ENCODE measurements at places on chromosomes 1 and 21.

- DNase-seq = no peak
These were observed 103.7 kb downstream of the NCAM2 start for GRCh38 chr21:21101911-21102310.

- no peak for DNase-seq
These were observed 9.7 kb upstream of the FMOD start for GRCh38 chr1:203360547-203361185.

GRCh38 chr1:109924316-109924715, 13.7 kb downstream of the CSF1 start:
- no peak for DNase-seq

- DNase-seq = no peak
These were observed 5.1 kb upstream of the ZZZ3 start for GRCh38 chr1:77687519-77687906.

- no peak for DNase-seq
These were observed 841 bp downstream of the ADSS2 start for GRCh38 chr1:244450597-244451538.

DNA sequence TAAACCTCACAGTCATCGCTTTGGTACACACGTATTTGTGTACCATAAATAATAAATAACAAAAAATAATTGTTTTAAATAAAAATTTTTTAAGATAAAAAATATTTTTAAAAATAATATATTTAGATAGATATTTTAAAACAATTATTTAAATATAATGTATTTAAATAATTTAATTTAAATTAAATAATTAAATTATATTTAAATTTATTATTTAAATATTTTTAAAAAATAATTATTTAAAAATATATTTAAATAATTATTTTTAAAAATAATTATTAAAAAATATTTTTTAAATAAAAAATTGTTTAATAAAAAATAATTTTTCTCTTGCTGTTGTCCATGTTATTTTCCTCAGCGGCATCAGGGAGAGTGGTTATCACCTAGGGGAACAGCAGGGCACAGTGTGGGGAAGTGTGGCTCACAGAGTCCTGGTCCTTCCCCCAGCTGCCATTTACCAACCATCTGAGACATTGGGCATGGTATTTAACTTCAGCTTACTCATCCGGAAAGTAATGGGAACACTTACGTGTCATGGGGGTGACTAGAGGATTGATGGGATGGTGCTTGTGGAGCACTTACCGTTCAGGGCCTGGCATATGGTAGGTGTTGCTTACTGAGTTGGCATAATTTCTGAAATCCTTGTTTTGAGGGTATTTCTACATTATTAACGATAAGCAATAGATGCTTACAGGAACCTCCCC, 92.9 kb upstream of the TSPAN2 start:
- DNase-seq = no peak

GRCh38 chr1:21940492-21940891, 3.4 kb upstream of the HSPG2 start:
- DNase-seq = no peak

DNA sequence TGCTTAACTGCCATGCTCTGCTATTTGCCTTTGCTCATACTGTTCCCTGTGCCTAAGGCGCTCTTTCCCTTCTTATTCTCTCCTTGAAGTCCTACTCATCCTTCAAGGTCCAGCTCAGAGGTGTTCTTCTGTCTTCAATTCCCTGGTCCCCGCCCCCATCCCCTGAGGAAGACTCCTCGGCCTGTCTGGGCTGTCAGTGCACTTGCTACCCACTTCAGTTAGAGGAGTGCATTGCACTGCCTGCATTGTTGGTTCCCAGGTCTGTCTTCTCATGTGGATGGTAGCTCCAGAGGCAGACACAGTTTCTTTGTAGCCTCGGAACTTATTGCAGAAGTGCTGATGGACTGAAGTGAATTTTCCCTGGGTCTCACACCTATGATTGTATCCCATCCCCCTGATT, 194.0 kb downstream of the C1orf94 start:
- no peak for DNase-seq

DNA sequence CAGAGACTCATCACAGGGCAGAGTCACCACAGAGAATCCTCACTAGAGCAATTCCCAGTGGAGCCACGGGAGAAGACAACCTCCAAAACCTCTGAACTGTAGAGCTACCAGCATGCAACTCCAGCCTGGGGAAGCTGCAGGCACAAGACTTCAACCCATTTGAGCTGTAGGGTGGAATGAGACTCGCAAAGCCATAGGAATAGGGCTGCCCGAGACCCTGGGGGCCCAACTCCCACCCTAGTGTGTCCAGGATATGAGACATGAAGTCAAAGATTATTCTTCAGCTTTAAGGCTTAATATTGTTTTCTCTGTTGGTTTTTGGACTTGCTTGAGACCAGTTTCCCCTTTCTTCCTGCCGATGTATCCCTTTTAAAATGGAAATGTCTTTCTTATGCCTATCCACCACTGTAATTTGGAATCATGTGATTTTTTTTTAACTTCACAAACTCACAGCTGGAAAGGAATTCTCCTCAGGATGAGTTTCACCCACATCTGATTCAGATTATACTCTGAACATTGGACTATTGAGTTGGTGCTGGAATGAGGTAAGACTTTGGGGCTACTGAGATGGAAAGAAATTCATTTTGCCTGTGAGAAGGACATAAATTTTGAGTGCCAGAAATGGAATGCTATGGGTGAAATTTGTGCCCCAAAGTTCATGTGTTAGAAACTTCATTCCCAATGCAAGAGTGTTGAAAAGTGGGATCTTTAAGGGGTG, 59.6 kb upstream of the ST6GALNAC5 start:
- no peak for DNase-seq

DNA sequence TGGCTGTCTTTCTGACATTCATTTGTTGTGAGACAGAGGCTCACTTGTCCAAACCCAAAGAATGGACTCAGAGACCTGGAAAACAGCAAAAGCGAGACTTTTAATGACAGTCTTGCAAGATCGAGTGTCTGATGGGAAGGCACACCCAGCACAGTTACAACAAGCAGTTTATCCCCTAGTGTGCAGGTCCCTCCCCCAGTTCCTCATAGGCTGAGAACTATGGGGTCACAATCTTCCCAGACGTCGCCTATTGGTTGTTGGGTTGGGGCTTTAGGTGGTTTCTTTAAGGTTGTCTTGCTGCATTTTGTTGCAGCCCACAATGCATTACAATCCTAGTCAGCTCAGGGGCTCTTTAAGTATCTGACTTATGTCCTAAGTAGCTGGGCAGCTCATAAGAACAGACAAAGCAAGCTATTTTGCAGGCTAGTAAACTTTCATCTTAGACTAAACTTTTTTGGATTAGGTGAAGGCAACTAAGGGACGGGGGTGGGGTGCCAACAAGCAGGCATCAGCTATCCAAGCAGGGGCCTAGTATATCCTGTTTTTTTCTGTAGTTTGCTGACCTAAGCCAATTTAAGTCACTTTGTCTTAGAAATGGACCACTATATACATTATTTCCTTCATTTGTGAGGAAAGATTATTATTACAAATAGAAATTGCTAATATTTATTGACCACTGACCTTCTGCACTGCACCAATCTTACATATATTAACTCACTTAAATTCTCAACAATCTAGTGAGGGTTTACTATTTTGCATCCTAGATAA, 151.8 kb downstream of the SETD4 start:
- DNase-seq = no peak

DNA sequence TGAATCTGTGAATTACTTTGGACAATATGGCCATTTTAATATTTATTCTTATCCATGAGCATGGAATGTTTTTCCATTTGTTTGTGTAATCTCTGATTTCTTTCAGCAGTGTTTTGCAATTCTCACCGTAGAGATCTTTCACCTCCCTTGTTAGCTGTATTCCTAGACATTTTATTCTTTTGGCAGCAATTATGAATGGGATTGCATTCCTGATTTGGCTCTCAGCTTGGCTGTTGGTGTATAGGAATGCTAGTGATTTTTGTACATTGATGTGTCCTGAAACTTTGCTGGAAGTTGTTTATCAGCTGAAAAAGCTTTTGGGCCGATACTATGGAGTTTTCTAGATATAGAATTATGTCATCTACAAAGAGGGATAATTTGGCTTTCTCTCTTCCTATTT, 44.2 kb upstream of the NEGR1 start:
- DNase-seq = no peak

- peak; percentile 24 for DNase-seq
These were observed 30.6 kb upstream of the LCE5A start for GRCh38 chr1:152479792-152480595.

DNA sequence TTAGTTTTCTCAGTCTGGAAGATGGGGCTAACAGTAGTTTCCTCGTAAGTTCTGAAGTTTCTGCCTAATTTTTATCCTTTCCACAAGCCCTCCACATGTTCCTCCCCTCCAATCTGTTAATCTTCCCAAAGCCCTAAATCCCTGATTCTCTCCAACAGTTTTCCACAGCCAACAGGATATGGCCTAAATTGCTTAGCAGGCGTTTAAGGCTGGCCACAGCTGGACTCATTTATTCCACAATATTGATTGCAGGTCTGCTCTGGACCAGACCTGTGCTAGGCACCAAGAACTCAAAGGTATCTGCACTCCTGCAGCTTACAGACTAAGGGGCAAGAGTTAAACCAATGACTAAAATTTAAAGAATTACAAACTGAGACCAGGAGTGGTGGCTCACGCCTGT, 3.9 kb downstream of the SLC6A9 start:
- no peak for DNase-seq

DNA sequence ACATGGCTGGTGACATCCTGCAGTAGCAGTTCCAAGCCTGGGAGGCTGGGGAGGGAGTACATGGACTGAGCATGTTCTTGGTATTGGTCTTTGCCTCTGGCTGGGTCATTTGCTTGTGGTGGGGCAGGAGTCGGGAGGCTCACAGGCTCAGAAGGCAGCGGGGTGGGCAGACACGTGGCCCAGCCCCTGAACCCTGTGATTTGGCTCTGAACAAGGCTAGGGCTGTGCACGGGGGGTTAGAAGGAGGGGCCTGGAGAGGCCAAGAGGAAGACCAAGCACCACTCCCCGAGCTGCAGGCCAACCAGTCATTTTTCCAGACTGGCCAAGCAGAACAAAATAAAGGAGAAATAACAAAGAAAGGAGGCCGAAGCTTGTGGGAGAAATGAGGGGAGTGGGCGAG, 9.7 kb upstream of the PRELP start:
- DNase-seq = no peak

DNA sequence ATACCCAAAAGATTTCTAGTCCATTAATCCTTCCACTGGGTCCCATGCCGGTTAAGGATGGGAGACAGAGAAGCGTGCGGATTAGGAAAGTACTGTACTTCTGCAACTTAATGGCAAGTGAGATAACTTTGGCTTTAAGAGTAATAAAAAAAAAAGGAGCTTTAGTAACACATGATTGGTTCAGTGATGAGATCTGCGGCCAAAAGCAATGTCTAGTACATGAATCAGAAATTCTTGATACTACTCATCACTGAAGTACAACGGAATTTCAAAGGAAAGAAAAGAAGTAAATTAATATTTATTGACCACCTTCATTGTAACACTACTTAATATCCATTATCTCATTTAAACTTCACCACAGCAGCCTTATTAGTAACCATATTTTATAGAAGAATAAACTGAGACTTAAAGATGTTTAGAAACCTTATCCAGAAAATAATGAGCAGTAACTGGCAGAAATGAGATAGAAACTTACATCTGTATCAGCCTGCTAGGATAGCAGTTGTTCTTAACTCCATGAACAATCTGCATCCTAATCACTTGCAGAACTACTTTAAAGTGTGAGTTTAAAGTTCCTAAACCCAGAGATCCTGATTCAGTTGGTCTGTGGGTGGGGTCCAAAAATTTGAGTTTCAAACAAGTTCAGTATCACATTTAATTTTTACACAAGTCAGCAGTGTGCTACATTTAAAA, 14.1 kb upstream of the NUF2 start:
- DNase-seq = no peak

DNA sequence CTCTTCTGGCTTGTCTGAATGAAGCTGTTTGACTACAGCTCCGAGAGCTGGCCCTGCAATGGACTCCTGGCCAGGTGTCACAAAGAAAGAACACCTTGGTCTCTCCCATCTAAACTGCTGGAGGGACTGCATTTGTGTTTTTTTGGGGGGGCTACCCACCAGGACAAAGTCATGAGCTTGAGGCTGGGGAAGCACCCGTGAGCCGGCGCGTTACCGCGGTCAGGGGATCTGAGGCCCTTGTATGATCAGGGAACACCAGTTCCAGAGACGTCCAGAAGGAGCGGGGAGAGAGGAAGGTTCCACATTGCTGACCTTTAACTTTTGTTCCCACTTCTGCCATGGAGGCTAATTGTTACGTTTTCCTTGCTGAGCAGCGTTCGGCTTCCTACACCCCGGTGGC, 84.5 kb upstream of the C1orf174 start:
- DNase-seq = no peak

DNA sequence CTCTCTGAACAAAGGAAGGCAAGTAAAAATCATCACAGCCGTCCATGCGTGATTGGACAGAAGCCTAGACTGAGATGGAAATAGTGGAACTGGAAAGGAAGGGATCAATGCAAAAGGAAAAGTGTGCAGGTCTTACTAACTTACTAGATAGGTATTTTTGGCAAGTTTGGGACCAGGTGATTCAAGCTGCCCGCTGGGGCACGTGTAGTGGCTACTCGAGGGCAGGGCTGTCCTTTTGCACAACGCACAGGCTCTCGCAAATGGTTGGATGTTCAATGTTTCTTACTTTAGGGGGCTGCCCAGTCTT, 566 bp upstream of the ALG6 start:
- DNase-seq = no peak

DNA sequence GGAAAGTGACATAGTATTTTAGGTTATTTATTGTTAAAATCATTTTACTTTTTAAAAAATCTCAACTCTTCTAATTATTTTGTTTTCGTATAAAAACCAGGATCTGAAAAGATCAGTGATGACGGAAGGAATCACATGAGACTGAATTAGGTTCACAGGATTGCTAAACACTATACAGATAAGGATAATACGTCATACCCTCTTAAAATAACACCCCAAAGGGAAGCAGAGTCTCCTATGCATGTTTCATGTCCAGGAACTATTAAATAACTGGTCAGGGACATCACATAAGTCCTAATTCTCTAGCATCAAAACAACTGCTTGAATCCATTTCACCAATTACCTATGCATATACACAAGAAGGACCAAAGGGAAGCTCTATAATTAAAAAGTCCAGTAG, 84.9 kb downstream of the FOXJ3 start:
- no peak for DNase-seq

GRCh38 chr1:6578624-6579373, 995 bp upstream of the ZBTB48 start:
- DNase-seq = no peak

GRCh38 chr1:99643021-99643779, 2.7 kb upstream of the PALMD start:
- no peak for DNase-seq

- DNase-seq = no peak
These were observed 9.6 kb downstream of the DISC1 start for GRCh38 chr1:231636157-231636556.

- DNase-seq = no peak
These were observed 16.6 kb upstream of the EYA3 start for GRCh38 chr1:28104866-28105467.

All from stimulated activated CD8-positive, alpha-beta memory T cell treated with anti-CD3 and anti-CD28 coated beads, Interleukin-2, amount 100 ng/mL, for 1 hour (primary cell).